Left lobe of liver (tissue), 2 donors: ENCODE measurements at places on chromosomes 3 and 15.

DNA sequence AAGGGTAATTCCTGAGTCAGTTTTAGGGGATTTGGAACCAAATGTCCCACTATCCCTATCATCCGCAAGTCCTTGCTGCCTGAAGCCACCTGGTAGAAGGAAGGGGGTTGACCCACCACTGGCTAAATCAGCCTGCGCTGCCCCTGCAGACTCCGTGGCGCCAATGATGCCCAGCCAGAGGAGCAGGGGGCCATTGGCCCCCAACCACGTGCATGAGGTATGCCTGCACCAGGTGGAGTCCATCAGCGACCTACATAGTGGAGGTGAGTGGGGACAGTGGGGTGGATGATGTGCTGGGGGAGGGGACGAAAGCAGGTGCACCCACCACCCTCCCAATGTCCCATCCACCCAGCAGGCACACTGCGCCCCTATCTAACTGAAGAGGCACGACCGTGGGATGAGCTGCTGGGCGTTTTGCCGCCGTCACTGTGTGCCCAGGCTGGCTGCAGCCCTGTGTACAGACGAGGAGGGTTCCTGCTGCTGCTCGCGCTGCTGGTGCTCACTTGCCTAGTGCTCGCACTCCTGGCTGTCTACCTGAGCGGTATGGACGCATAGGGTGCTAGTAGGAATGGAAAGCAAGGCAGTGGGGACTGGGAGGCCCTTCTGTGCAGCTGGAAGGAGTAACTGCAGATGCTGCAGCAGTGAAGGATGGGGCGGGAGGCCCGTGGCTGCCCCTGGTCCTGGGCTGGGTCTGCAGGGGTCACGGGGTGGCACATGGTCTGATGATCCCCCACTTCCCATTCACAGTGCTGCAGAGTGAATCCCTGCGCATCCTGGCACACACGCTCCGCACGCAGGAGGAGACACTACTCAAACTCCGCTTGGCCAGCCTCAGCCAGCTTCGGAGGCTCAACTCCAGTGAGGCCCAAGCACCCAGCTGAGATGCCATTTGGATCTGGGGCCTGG lies 5.7 kb downstream of the IFRD2 start:
- no peak for DNase-seq

DNA sequence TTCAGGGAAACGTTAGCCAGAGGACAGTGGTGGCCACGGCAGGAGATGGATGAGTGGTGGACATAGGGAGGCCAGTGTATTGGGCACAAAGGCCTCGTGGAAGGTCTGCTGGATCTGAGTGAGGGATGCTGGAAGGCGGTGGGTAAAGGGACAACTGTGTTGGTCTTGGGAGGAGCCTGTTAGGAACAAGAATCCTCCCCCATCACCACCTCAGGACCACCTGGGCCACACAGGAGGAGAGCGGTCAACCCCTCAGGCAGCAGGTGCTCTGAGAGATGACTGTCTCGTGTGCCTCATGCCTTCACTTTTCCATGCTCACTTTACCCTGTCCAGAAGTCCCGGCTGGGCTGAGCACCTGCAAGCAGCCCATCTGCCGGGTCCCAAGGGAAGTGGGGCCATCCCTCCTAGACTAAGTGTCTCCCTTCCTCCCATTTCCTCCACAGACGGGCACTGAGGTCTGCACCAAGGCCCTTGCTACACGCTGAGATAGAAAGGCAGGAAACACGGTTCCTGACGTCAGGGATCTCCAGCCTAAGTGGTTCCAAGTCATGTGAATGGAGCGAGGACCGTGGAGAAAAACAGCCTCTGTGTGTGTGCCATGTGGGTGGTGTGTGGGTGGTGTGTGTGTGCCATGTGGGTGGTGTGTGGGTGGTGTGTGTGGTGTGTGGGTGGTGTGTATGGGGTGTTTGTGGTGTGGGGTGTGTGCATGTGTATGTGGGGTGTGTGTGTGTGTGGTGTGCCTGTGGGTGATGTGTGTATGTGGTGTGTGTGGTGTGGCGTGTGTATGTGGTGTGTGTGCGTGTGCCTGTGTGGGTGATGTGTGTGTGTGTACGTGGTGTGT lies 47.8 kb upstream of the CTSH start:
- DNase-seq, result no peak

GRCh38 chr3:119418641-119419040 lies 44.8 kb downstream of the TMEM39A start:
- DNase-seq, result no peak

- DNase-seq, result no peak
These were observed 19.4 kb upstream of the SLC41A3 start for GRCh38 chr3:126103121-126104027.

- DNase-seq, result no peak
These were observed 84.4 kb downstream of the LARS2 start for GRCh38 chr3:45472795-45473194.

GRCh38 chr3:100647657-100648056 lies 38.3 kb downstream of the ADGRG7 start:
- DNase-seq, result no peak

- no peak for DNase-seq
These were observed 35.7 kb upstream of the PRR20G start for GRCh38 chr3:127323581-127323980.

- peak; percentile 54 for DNase-seq
These were observed 336.1 kb downstream of the FOXP1 start for GRCh38 chr3:71247221-71247957.
